Activated naive CD4-positive, alpha-beta T cell treated with anti-CD3 and anti-CD28 coated beads for 36 hours (primary cell): ENCODE measurements at places on chromosomes 6 and 20. TPM values are rescaled to one million over a fixed set of nuclear protein-coding genes. Genes with fewer than 3 reads are reported as not detected.
A peak's percentile ranks its signal among the peaks of the same experiment; 100 is the strongest.

- no peaks in the 10 kb centered on the region for H3K4me1 ChIP-seq
- H3K4me3 ChIP-seq = no peak overlapping the region
- H3K27ac ChIP-seq = no peak overlapping the region
- no peak for DNase-seq
Observed at GRCh38 chr6:169386411-169387057, 132.9 kb upstream of the THBS2 start.

- H3K36me3 ChIP-seq = no peaks in the 10 kb centered on the region
- peaks cover 14% of the 10 kb centered on the region for H3K27me3 ChIP-seq
- H3K4me1 ChIP-seq = no peaks in the 10 kb centered on the region
- no peak overlapping the region for H3K4me3 ChIP-seq
- no peak for DNase-seq
Observed at GRCh38 chr6:114063956-114064355, 93.0 kb upstream of the HDAC2 start.

GSTA2 gene
- total RNA-seq = not detected

BPIFB1 gene
- not detected for total RNA-seq

DNA sequence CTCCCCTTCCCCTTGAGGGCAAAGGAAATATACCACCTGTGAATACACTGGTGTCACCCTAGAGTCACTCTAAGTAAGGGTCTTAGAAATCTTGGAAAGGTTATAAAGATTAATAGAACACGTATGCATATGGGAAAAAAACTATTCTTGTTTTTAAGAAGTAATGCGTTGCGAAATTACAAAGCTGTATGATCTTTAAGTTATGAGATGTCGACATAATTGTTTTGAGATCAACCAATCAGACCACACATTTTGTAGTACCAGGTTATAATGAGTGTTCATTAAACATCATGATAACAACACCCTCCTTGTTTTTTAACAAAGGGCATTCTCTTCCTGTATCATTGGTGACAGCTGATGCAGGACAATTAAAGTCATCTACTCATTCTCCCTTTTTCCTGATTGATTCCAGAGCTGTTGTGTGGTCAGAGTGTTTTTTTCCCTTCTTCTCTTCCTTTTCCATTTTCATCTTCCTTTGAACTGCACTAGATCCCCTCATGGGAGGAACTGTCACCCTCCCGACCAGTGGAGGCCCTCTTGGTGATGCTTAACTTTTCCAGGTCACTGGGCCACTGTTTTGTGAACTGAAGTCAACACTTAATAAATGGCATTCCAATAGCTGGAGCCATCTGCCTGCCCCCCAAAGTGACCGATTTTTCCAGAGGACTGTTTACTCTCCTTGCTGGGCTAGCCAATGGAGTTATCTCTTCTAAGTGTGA lies 37.0 kb downstream of the PRDM1 start:
- DNase-seq = no peak
- no peaks in the 10 kb centered on the region for H3K36me3 ChIP-seq
- H3K27ac ChIP-seq = no peak overlapping the region
- peaks cover 22% of the 10 kb centered on the region for H3K27me3 ChIP-seq

DNA sequence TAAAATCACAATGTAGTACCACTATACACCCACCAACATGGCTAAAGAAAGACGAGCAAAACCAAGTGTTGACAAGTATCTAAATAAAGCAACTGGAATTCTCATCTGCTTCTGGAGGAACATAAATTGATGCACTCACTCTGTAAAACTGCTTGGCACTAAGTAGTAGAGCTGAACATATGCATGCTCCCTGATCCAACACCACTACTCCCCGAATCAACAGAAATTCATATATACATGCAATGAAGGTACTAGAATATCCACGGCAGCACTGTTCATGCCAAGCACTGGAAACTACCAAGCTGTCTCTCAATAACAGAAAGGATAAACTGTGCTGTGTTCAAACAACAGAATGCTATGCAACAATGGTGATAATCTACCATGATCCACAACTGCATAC lies 219.5 kb upstream of the RIN2 start:
- no peaks in the 10 kb centered on the region for H3K36me3 ChIP-seq
- H3K4me3 ChIP-seq = no peak overlapping the region
- H3K4me1 ChIP-seq = peaks cover 15% of the 10 kb centered on the region
- H3K27me3 ChIP-seq = no peaks in the 10 kb centered on the region
- DNase-seq = no peak

GRCh38 chr6:168626046-168626602 lies 185.1 kb downstream of the SMOC2 start:
- H3K27me3 ChIP-seq = no peaks in the 10 kb centered on the region
- no peaks in the 10 kb centered on the region for H3K36me3 ChIP-seq
- DNase-seq = no peak
- no peaks in the 10 kb centered on the region for H3K4me1 ChIP-seq
- H3K27ac ChIP-seq = no peak overlapping the region

- no peaks in the 10 kb centered on the region for H3K4me1 ChIP-seq
- H3K27ac ChIP-seq = no peak overlapping the region
- no peak for DNase-seq
Observed at GRCh38 chr20:33971147-33971975, 22.4 kb upstream of the RALY start.

- H3K4me3 ChIP-seq = no peak overlapping the region
- no peak for DNase-seq
- H3K27me3 ChIP-seq = no peaks in the 10 kb centered on the region
- H3K27ac ChIP-seq = no peak overlapping the region
- no peaks in the 10 kb centered on the region for H3K36me3 ChIP-seq
Observed at GRCh38 chr6:84057908-84058307, 24.3 kb downstream of the MRAP2 start.

DNA sequence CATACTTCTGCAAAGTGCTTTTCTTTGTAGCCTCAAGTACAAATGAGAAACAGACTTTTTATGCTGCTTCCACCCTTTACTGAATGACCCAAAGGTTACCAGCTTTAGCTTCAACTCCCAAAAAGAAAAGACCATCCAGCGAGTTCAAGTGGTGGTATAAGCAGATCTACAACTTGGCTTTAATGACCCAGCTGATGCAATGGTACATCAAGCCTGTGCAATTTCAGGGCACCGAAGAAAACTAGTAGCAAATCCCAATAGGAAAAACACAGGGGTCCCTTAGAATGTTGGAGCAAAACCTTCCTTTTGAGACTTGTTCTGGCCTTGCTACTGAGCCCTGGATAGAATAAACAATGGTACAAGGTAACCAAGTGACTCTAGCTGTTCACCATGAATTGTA lies 33.8 kb downstream of the STX7 start:
- H3K27ac ChIP-seq = no peak overlapping the region
- no peaks in the 10 kb centered on the region for H3K36me3 ChIP-seq
- H3K4me1 ChIP-seq = peaks cover 17% of the 10 kb centered on the region
- no peak for DNase-seq

GRCh38 chr6:109442393-109442924 lies 1.9 kb downstream of the SMPD2 start:
- peak overlapping the region; percentile 94 for H3K4me3 ChIP-seq
- peaks cover 8% of the 10 kb centered on the region for H3K36me3 ChIP-seq
- no peak overlapping the region for H3K27ac ChIP-seq
- DNase-seq = no peak

DNA sequence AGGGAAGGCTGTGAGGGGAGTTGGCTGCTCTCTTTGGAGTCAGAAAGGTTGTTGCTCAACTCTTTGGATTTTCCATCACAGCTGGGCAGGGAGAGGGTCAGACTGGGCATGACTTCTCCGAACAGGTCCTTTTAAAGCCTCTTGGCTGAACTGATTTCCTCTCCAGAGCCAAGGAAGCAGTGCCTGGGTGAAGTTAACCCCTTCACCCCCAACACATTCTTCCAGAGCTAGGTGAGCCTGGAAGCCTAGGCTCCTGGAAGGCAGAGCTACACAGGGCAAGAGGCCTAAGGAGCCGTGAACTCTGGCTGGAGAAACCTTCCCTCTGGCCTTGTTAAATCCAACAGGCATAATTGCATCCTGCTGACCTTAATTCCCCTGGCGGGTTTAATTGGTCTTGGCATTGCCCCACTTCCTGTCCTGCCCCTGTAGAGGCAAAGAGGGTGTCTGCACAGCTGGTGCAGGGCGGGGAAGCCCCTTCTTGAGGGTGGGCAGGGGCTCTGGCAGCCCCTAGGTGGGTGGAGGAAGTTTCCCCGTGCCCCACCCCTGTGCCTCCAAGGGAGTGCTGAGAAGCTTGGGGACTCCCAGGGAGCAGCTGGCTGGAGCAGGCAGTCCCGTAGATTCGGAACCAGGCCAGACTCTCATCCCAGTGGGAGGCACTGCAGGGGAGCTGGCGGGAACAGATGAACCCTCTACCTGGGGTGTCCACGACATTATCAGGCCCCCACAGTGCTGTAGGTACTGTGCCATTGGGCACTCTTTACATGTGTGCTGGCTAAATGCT lies 3.6 kb upstream of the MYLK2 start:
- H3K36me3 ChIP-seq = no peaks in the 10 kb centered on the region
- no peaks in the 10 kb centered on the region for H3K27me3 ChIP-seq
- no peak overlapping the region for H3K27ac ChIP-seq
- H3K4me3 ChIP-seq = no peak overlapping the region
- DNase-seq = no peak

SOBP gene
- total RNA-seq = 0.25 TPM

- H3K27me3 ChIP-seq = no peaks in the 10 kb centered on the region
- no peak overlapping the region for H3K4me3 ChIP-seq
- H3K4me1 ChIP-seq = no peaks in the 10 kb centered on the region
- no peak for DNase-seq
Observed at GRCh38 chr20:49028684-49029083, 17.4 kb upstream of the CSE1L start.

DNA sequence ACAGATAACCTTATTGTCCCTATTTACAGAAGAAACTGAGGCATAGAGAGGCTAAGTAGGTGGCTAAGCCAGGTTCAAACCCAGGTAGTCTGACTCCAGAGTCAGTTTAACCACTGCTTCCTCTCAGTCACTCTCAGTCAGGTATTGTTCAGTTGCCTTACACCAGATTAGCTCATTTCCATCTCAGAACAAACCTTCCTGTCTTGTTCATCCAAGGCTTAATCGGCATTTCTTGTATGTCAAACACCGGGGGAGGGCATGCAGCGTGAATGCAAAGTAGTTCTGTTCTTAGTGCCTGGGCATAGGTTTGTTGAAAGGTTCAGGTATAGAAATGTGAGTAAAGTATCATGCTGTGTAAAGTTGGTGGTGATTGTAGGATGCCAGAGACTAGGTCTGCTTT lies 51.7 kb downstream of the CTNNBL1 start:
- H3K36me3 ChIP-seq = peaks cover 16% of the 10 kb centered on the region
- H3K4me1 ChIP-seq = peaks cover 20% of the 10 kb centered on the region
- DNase-seq = peak; percentile 79
- peak overlapping the region; percentile 23 for H3K4me3 ChIP-seq
- peak overlapping the region; percentile 84 for H3K27ac ChIP-seq

- peaks cover 60% of the 10 kb centered on the region for H3K4me1 ChIP-seq
- peak; percentile 74 for DNase-seq
- H3K27me3 ChIP-seq = no peaks in the 10 kb centered on the region
- no peak overlapping the region for H3K4me3 ChIP-seq
- peaks cover 17% of the 10 kb centered on the region for H3K36me3 ChIP-seq
Observed at GRCh38 chr6:166419286-166419685, 36.5 kb upstream of the MPC1 start.

- no peaks in the 10 kb centered on the region for H3K4me1 ChIP-seq
- H3K27me3 ChIP-seq = no peaks in the 10 kb centered on the region
- H3K36me3 ChIP-seq = no peaks in the 10 kb centered on the region
Observed at GRCh38 chr6:19410481-19410880, 426.7 kb upstream of the ID4 start.

- H3K36me3 ChIP-seq = no peaks in the 10 kb centered on the region
- peak overlapping the region; percentile 72 for H3K4me3 ChIP-seq
- H3K4me1 ChIP-seq = peaks cover 4% of the 10 kb centered on the region
- H3K27ac ChIP-seq = no peak overlapping the region
Observed at GRCh38 chr20:45293041-45294002, 13.3 kb upstream of the RBPJL start.

MYH7B gene
- 0.86 TPM for total RNA-seq

DNA sequence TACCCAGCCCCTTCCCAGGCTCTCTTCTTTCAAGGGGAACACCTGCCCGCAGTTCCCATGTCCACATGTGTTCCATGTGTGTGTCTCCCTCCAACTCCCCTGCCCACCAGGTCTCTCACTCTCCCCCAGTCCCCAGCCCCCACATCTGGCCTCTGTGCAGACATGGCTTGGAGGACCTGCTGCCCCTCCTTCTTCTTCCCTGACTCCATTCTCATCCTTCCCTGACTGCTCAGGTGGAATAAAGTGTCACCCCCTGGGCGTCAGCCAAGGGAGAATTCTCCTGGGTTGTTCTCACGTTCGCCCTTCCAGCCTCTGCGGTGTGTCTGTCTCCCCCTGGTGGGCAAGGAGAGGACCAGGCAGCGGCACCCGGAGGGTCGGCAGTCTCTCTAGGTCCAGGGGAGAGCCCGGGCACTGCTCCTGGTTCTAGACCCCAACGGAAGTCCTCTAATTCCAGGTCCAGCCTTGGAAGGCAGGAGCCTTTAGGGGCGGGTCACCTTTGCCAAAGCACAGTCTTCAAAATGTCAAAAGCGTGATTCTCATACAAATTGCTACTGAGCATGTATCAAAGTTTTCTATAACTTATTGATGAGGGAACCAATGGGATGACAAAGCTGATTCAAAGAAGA lies 50.5 kb downstream of the EBF4 start:
- H3K27me3 ChIP-seq = no peaks in the 10 kb centered on the region
- no peaks in the 10 kb centered on the region for H3K36me3 ChIP-seq
- DNase-seq = peak; percentile 81
- peaks cover 42% of the 10 kb centered on the region for H3K4me1 ChIP-seq

GRCh38 chr6:79868098-79868722 lies 79.1 kb downstream of the ELOVL4 start:
- no peak overlapping the region for H3K4me3 ChIP-seq
- peaks cover under 1% of the 10 kb centered on the region for H3K27me3 ChIP-seq
- peaks cover 7% of the 10 kb centered on the region for H3K4me1 ChIP-seq
- H3K36me3 ChIP-seq = no peaks in the 10 kb centered on the region
